Stimulated activated CD4-positive, alpha-beta T cell treated with anti-CD3 and anti-CD28 coated beads, Interleukin-15, amount 100 ng/mL, for 1 hour (primary cell): ENCODE measurements at places on chromosomes 6 and 20.

GRCh38 chr6:71496018-71496721 lies 207.6 kb downstream of the OGFRL1 start:
- no peak for DNase-seq

- DNase-seq: no peak
These were observed 178.7 kb downstream of the GJA10 start for GRCh38 chr6:90072935-90073464.

DNA sequence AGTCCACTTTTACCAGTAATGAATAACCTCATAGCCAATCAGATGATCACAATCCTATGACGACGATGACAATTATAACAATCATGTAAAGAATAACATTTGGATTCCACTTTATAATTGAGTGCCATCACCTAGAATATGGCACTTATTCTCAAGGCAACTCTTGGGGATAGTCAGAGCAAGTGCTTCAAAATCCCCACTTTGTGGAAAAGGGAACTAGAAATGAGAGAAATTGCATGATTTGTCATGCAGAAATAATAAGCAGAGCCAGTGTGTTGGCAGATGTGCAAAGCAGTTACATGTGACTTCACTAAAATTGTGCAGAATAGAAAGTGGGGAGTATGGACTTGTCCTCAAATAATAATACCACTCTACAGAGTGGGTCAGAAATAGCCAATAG lies 41.3 kb downstream of the FRK start:
- DNase-seq: no peak

DNA sequence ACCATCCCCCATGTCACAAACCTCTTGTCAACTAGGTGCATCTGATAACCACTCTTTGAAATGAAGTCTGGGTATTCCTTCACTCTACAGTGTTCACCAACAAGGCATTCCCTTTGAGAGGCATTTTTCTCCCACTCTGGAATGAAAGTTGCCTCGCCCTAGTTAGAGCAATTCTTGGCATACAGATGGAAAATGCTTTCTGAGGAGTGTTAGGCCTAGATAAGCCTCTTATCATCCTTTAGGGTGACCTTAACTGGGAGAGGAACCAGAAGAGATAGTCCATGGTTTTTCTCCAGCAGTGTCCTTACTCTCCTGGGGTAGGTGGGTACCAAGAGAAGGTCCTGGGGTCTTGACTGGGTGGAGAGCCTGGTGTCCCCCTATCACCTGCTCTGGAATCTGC lies 14.8 kb downstream of the CLIC5 start:
- no peak for DNase-seq

DNA sequence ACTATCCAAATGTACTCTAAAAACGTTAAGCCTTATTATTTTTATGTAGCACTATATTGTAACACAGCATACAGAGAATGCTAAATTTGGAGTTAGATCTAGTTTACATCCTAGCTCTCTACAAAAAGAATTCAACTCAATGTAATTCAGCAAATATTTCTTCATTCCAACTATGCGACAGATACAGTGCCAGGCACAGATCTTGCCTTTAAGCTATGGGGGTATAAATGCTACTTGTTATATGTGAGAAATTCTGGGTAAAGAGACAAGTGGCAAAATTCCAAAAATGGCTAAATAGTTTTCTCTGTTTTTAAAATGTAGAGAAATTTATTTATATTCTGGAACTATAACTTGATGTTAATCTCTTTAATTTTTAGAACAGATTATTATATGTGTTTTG lies 63.2 kb downstream of the SEL1L2 start:
- DNase-seq: no peak

GRCh38 chr6:106124437-106125430 lies 38.6 kb downstream of the PRDM1 start:
- DNase-seq: no peak

GRCh38 chr6:894274-894673 lies 201.3 kb upstream of the EXOC2 start:
- no peak for DNase-seq
